Stimulated activated CD8-positive, alpha-beta memory T cell treated with anti-CD3 and anti-CD28 coated beads, Interleukin-7, amount 100 ng/mL, for 1 hour (primary cell): ENCODE measurements at places on chromosomes 4 and X.

GRCh38 chr4:125243789-125244397 is 70.9 kb upstream of the FAT4 start:
- no peak for DNase-seq

GRCh38 chr4:139710073-139710472 is 44.5 kb downstream of the MGST2 start:
- no peak for DNase-seq

- no peak for DNase-seq
Measured at GRCh38 chr4:126465341-126465740, 1150.6 kb downstream of the FAT4 start.

DNA sequence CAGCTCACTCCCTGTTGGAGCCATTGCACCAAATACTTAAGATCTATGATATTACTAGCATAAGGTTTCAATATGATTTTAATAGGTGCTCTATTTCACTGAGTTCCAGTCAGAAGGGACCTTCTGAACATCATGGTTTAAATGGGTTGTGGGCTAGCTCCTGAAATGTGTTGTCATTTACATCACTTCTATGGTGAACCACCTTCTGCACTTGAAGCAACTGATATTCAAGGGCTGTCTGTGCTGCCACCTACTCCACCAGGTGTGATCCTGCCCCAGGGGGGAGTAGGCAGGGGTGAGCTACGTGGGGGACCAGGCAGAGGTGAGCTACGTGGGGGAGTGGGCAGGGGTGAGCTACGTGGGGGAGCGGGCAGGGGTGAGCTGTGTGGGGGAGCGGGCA is 35.2 kb downstream of the RNF175 start:
- DNase-seq, result no peak

- no peak for DNase-seq
Measured at GRCh38 chr4:187889651-187890050, 105.9 kb upstream of the ZFP42 start.

DNA sequence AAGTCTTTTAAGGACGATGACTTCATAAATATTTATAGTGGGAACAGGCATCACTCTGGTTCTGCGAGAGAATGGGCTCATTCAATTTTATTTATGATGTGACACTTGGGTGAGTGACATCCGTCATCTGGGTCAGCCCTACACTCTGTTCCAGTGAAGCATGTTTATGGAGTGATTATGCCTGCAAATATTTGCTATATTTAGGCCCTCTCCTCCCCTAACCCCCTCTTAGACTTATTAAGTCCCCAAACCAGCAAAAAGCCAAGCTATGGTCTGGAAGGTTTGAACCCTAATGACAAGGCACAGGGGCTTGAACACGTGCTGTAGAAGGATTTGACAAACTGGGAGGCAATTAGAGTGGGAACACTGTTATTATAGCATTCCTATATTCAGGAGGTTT is 55.9 kb downstream of the C4orf51 start:
- no peak for DNase-seq

DNA sequence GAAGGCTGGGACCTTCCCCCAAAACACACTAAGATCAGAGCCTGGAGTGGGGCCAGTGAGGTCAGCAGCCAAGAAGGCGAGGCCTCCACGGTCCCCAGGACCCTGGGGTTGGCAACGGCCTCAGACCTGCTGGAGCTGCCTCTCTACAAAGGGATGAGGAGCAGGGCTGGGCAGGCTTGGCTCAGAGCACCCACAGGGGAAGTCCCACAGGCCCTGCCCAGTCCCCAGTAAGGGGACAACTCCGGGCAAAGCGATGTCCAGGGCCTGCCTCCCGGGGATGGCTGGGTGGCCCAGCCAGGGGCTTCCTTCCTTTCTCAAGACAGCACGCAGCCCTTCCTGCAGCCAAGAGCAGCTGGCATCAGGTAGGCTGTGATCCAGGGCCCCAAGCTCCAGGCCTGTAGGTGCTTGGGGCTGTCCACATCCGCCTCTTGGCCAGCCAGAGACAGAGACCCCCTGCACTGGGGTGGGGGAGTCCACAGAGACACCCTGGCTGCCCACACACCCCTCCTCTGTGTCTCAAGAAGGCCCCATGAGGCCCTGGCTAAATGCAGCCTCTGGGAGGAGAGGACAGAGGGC is 5.7 kb downstream of the MXD4 start:
- DNase-seq, result no peak
